ENCODE measurements at places on chromosomes 1 and 21. TPM values are rescaled to one million over a fixed set of nuclear protein-coding genes. Genes with fewer than 3 reads are reported as not detected.

DNA sequence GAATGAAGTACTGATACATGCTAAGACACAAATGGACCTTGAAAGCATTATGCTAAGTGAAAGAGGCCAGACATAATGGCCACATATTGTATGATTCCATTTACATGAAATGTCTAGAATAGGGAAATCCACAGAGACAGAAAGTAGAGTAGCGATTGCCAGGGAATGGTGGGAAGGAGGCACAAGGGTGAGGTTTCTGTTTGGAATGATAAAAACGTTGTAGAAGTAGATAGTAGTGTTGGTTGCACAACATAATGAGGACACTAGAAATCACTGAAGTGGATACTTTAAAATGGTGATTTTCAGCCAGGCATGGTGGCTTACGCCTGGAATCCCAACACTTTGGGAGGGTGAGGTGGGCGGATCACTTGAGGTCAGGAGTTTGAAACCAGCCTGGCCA lies 97.6 kb upstream of the VANGL1 start:
- no peak for DNase-seq

The CAMSAP2 gene
- 37.4 TPM for total RNA-seq

- DNase-seq: no peak
Observed at GRCh38 chr1:13775459-13775858, 75.5 kb downstream of the PRDM2 start.

GRCh38 chr1:117339866-117340700 lies 27.2 kb upstream of the MAN1A2 start:
- DNase-seq: no peak

The LHX8 gene
- not detected for total RNA-seq

- DNase-seq: no peak
Observed at GRCh38 chr1:41924911-41925310, 6.2 kb upstream of the HIVEP3 start.

DNA sequence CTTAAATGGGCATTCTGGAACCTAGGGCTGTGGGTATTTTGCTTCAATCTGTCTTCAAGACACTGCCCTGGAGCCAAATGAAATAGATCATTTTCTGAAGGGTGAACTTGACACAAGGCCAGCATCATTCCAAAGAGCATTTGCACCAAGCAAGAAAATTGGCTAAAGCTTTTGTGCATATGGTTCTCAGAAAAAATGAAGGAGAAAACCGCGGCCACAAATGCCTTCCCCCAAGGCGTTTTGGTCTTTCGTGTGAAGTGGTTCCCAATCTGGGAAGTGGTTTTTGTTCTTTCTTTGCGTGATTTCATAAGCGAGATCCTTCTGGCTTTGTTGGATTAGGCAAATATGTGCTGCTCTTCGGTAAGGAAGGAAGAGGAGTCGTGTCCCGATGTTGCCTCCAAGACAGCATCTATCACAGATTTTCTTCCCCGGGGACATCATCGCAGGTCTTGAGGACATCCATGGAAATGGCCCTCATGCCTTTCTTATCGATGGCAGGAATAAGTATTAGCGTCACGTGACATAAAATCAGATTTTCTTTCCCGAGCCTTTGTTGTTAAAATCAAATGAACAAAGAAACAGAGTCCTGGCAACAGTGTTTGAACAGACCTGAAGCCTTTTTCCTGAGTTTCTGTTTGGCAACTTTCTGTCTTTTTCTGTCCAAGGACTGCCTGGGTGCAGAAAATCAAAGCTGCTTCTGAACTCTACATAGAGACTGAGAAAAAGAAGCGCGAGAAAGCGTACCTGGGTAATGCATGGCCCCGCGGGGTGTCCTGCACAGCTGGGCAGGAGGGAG lies 31.0 kb downstream of the ATP5PO start:
- DNase-seq: no peak

GRCh38 chr1:212749821-212750535 lies 41.6 kb downstream of the NSL1 start:
- DNase-seq: no peak

The ETV3L gene
- not detected for total RNA-seq

- DNase-seq: no peak
Observed at GRCh38 chr1:245411245-245412036, 256.7 kb downstream of the KIF26B start.

The OR14K1 gene
- not detected for total RNA-seq

DNA sequence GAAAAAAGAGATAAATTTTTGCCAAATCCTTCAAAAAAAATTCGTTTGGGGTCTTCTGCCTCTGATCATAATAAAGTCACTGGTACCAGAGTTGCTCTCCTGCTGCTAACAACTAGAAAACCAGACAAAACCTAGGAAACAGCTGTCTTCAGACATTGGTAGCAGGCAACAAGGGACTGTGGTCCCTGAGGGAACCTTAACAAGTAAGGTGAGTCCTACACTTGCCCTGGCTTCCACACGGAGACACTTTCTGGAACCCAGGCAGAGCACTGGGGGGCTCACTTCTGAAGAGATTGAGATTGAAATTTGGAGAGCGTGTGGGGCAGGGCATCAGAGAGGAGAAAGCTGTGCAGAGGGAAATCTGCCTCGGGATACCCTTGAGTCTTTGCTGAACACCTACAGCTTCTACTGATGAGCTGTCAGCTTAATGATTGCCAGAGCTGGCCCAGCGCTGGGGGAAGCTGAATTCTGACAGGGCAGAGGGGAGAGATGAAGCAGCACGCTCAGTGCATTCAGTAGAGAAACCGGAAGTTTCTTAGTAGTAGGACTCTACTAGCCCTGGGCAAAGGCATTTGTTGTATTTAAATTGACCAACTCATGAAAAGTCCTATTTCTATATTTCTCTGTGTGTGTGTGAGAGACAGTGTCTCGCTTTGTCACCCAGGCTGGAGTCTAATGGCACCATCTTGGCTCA lies 18.5 kb upstream of the FAM89A start:
- DNase-seq: no peak

DNA sequence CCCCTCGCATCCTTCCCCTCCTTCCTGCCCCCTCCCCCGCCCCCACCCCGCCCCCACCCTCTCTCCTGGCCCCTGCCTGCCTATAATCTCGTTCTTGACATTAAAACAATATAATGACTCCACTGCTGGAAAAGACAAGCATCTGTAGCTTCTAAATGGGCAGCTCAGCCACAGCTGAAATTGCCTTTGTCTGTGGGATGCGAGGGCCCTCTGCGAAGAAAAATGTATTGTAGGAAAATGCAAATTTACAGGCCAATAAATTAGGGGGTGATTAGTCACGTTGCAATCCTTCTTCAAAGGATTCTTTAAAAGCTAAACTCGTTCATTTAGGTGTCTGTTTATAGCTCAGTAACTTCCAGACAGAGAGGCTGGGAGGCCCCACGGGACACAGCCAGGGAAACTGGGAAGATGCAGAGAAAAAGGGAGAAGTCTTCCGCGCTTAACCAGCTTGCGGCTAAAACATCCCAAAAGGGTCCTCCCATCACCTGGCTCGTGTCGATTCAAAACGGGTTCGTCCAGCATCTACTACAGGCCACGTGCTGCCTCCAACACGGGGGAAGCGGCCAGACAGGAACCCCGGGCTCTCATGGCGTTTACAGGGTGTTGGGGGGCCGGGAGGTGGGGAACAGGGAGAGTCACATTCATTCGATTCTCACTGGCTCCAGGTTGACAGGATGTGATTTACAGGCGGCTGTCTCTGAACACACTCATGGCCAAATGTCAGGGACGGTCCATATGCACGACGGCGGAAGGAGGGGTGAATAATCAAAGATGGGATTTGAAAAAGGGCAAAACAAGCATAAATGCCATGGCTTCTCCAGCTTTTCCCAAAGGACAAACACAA lies 100.5 kb upstream of the ZBTB40 start:
- DNase-seq: no peak

DNA sequence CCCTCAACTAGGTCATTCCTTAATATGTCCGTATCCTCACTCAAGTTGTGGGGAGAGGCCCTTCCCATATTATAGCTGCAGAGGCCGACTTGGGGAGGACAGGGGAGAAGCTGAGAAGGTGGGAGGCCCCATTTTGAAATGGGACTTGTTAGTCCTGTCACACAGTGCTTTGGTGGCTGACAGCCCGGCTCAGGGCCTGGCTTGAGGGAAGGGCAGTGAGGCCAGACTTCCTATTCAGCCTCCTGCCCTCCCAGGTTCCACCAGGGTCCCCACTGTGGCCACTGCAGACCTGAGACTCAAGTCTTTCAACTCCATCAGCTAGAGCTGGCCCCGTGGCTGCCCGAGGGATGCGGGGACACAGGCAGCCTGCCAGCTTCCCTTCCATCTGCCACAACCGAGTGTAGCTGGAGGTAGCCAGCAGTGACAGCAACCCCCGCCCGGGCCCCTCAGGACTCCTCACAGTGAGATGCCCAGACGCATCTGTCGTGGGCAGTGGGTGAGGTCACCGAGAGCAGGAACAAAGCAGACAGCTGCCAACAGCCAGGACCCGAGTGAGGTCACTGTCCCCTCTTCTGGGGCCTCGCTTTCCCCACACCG lies 36.9 kb downstream of the SIM2 start:
- no peak for DNase-seq

The EVA1C gene
- 12.8 TPM for total RNA-seq

GRCh38 chr1:11989669-11990068 lies 9.4 kb downstream of the MFN2 start:
- no peak for DNase-seq

DNA sequence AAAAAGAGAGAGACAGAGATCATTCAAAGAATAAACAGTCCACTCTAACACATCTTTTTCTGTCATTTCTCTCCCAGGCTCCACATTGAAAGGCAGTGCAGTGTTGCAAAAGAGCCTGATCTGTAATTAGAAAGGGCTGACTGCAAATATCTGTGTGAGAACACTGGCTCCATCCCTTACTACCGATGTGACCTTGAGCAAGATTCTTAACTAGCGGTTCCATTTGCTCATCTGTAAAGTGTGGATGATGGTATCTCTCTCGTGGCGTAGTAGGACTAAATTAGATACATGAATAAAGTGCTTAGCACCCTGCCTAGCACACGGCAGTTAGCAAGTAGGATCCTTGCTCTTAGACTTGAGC lies 26.9 kb upstream of the SLC44A3 start:
- DNase-seq: no peak

- no peak for DNase-seq
Observed at GRCh38 chr1:199854686-199855321, 172.7 kb upstream of the NR5A2 start.

GRCh38 chr1:66637146-66637545 lies 103.2 kb downstream of the SGIP1 start:
- DNase-seq: no peak

The MKNK1 gene
- total RNA-seq: 39.8 TPM

The BSND gene
- not detected for total RNA-seq

The CFAP57 gene
- total RNA-seq: not detected

The RGS7 gene
- not detected for total RNA-seq

DNA sequence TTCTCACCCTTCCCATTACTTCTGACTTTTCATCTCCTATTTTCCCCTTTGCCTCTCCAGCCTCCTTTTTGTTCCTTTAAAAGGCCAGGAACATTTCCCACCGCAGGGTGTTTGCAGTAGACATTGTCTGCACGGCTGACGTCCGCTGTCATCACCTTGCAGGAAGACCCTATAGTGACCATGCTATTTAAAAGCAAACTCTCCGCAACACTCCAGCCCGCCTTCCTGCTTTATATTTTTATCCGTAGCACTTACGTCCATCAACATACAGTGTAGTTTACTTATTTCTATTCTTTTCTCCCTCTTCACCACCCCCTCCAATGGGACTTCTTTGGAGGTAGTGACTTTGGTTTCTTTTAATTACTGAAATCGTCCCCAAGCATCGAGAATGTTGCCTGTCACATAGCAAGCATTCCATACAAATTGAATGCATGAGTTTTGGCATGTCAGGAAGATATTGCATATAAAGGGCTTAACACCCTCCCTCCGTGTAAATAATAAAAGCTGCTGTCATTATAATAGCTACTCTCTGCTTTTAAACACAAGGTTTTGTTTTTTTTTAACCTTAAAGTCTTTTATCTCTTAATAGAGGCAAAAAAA lies 19.8 kb downstream of the SLC25A33 start:
- DNase-seq: no peak

DNA sequence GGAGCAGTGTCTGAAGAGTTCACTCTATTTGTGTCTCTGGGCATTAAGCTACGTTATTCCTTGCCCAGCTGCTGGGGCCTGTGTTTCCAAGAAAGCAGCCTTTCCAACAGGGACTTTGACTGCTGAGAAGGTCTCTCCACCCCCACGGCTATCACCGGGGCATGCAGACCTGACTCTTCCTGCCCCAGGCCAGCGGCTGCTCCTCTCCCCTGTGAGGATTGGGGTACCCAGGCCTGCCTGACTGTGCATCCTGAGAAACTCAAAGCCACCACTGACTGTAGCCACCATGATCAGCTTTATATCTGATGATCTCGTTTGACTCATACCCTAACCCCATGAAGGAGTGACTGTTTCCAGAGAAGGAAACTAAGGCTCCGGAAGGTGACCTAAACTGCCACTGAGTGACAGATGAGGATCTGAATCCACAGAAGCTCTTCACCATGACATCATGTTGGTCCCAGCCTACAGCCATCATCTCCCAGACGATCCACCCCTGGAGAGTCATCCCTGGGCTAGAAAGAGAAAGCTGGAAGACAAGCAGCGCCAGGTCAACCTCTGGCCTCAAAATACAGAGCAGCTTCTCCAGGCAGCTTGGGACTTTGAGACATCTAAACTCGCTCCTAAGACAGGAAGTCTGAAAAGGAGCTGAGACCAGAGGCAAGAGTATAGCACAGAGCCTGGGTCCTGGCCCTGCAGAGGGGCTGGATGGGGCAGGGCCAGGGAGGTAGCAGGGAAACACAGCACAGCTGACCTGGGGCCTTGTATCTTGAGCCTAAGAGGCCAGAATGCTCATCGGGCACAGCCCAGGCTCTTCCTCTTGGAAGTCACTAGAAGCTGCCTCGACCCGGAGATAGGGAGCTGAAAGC lies 244.0 kb upstream of the VAMP3 start:
- no peak for DNase-seq

GRCh38 chr1:41977326-41977725 lies 58.6 kb upstream of the HIVEP3 start:
- no peak for DNase-seq

- no peak for DNase-seq
Observed at GRCh38 chr1:91635763-91636162, 135.1 kb downstream of the CDC7 start.

The CR1L gene
- total RNA-seq: not detected

The CRYAA gene
- not detected for total RNA-seq

GRCh38 chr1:54331091-54331772 lies 75.0 kb downstream of the SSBP3 start:
- no peak for DNase-seq

The FCER1G gene
- 38.3 TPM for total RNA-seq

The NUDT4B gene
- 0.49 TPM for total RNA-seq

GRCh38 chr1:16090076-16090826 lies 16.8 kb upstream of the FAM131C start:
- DNase-seq: no peak

DNA sequence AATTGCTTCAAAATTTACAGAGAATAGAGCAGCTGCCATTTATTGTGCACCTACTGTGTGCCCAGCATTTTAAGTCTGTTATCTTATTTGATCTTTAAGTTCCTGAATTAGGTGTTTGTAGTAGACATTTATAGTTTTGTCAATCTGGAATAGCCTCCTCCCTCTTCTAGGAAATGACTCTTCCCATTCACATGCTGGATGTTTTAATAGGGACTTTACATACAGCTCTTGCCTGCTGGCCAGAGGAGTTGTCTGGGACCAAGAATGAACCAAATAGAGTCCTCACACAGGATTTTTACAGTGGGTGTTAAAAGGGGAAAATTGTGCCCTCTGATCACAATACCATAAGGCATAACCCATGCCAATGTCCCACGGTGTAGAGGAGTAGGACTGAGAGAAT lies 367.1 kb downstream of the PDE4B start:
- DNase-seq: no peak
